ENCODE measurements at places on chromosomes 13 and 19.
A peak's percentile ranks its signal among the peaks of the same experiment; 100 is the strongest.

GRCh38 chr13:76725211-76725610 lies 161.0 kb downstream of the KCTD12 start:
- no peak for DNase-seq

- DNase-seq = no peak
These were observed 18.7 kb downstream of the HCN2 start for GRCh38 chr19:608155-609003.

DNA sequence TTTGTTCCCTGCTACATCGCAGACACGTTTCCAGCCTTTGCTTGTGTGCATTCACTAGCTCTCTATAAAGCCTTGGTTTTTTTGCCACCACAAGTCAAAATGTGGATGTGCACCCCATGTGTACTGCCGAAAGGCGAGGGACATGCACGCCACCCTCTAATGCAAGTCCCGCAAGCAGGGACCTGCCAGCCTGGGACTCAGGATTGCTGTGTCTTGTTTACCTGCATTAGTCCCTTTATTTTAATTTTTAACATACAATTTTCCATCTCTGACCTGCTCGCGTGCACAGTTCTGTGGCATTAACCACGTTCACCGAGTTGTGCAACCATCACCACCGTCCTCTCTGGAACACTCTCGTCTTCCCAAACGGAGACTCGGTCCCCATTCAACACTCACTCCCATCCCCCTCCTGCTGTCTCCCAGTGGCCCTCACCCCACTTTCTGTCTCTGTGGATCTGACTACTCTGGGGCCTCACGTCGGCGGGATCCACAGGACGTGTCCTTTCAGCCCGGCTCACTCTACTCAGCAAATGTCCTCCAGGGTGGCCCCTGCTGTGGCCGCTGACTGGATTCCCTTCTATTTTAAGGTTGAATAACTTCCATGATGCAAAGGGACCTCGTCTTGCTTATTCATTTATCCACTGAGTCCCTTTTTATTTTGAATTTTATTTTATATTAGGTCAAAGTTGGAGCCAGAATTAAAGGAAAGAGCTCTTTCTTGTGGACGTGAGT lies 58.4 kb downstream of the RASA3 start:
- no peak for DNase-seq

- no peak for DNase-seq
These were observed 212.1 kb downstream of the KCNRG start for GRCh38 chr13:50227361-50227760.

DNA sequence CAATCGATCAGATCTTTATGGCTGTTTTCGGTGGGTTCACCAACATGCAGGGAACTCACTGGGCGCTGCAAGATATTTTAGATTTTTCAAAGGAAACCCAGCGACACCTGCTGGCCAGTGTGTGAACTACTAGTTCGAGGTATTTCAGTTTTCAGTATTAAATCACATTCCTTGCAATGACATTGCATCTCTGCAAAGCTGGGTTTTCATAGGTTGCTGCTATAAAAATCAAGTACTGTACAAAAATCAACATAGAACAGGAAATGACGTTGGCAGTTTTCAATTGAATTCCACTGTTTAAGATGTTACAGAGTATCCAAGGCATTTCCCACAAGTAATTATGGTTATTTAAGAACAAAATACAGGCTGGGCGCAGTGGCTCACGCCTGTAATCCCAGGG lies 17.6 kb downstream of the LIG1 start:
- DNase-seq = no peak

DNA sequence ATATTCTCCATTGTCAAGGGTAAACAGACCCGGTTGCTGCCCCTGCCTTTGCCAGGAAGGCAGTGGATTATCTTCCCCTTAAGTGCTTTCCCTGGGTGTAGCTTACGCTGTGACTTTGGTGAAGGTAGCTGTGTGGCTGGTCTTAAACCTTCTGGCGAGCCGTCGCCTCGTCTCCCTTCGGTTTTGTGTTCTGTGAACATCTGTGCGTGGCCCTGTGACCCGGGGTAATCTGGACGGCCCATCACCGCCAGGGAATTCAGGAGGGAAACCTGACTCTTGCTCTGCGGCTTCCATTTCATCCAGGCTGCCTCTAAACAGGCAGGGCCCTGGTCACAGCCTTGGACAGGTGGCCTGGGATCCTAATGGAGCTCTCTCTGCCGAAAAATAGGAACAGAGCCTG lies 78.7 kb downstream of the SHISA2 start:
- no peak for DNase-seq

GRCh38 chr13:31731921-31732320 lies 7.4 kb upstream of the RXFP2 start:
- DNase-seq = no peak

- DNase-seq = peak; percentile 36
These were observed at the start of gene PDCD5 for GRCh38 chr19:32580901-32581704. Gene PDCD5, plus strand, starts transcription at chr19:32581190. Its CDS starts 72 bp downstream, at chr19:32581262.

DNA sequence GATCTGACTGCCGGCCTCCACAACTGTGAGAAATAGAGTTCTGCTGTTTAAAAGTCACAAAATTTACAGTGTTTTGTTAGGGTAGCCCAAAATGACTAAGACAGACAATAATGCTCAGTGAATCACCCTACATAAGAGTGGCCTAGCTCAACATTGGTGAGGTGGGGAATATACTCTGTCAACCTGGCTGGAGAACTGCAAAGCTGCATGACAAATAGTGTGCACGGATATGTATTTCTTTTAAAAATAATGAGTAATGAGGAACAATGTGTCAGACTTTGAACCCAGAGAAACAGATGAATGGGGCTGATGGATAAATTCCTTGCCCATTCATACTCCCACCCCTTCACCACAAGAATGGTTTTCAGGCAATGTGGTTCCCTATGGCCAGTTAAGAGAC lies 372.4 kb downstream of the SUCLA2 start:
- no peak for DNase-seq

GRCh38 chr19:1465191-1466016 lies 13.6 kb downstream of the C19orf25 start:
- DNase-seq = no peak

DNA sequence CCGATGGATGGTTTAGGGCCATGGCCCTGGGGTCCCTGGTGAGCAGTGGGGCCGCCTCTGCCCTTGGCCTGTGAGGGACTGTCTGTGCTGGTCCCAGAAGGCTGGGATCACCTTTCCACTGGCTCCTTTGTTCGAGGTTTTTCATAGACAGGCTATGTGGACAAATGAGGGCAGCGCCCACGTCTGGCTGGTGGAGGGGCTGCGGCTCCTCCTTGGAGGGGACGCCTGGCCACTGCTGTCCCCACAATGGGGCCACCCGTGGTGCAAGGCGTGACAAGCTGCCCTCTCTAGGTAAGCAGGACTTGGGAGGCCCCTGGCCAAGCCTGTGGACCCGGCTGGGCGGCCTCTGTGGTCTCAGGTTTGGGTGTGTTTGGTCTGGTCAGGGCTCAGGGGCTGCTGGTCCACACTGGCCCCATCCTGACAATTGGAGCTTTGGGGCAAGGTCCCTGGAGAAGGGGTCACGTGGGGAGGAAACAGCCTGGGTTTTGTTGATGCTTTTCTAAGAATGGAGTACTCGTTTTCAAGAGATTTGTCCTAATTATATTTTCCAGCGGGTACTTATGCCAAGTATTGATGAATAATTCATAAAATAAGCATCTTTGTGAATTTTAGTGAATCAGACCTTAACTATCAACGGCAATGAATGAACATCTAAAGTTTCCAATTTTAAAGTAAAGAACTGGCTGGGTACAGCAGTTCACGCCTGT lies 33.3 kb downstream of the MCF2L start:
- DNase-seq = no peak

DNA sequence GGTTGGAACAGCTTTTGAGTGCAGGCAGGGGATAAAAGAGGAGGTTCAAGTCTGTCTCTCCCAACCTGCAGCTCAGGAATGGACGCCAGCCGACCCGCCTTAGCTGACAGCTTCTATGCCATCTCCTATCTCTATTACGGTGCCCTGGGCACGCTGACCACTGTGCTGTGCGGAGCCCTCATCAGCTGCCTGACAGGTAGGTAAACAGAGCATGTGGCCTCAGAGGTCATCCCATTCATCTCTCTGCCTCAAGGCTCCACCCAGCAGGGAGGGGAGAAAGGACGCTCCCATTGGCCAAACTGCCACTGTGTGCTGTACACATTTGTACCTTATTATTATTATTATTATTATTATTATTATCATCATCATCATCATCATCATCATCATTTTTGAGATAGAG lies 16.5 kb downstream of the SLC5A5 start:
- DNase-seq = no peak

DNA sequence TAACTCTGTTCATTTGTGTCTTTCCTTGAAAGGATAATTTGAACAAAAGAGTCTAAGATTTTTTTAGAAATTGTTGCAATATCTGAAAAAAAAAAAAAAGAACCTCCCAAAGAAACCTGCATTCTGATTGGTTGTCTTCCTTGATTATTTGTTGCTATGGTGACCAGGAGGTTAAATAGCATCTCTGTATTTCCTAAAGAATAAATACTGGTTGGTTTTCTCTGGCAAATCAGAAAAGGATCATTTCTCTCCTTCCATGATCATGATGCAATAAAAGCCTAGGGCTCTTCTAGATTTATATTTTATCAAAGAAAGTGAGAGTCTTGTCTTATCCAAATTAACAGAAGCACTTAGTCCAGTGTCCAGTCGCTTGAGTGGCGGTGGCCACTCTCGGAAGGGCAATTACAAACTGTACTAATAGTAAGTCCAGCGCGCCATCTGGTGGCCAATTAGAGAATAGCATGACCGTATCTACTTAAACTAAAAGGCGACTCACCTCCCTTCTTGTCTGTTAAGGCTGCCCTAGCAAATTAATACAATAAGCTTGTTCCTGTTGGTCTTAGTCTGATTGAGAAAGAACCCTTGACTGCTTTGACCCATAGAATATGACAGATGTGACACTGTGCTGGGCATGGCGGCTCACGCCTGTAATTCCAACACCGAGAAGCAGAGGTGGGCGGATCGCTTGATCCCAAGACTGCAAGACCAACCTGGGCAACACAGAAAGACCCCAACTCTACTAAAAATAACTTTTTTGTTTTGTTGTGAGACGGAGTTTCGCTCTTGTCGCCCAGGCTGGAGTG lies 47.0 kb upstream of the PNMA8B start:
- peak; percentile 55 for DNase-seq

- no peak for DNase-seq
These were observed 8.8 kb downstream of the GIPR start for GRCh38 chr19:45676851-45677263.

GRCh38 chr13:36298535-36299068 lies 988 bp upstream of the CCDC169 start:
- no peak for DNase-seq

DNA sequence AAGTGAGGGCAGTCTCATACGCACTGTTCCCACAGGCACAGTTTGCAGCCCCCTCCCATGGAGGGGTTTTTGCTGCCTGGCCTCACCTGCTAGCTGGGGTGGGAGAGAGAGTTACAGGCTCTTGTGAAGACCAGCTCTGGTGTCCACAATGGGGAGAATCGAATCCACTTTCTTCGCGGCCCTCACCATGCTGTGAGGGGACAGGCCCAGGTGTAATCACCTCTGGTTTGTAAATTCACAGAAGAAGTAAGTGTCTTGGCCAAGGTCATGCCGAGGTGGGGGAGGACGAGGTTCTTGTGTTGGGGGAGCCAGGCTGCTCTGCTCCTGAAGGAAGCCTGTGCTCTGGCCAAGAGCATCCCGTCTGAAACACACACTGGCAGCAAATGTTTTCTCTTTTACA lies 39.5 kb downstream of the TEX29 start:
- DNase-seq = no peak

DNA sequence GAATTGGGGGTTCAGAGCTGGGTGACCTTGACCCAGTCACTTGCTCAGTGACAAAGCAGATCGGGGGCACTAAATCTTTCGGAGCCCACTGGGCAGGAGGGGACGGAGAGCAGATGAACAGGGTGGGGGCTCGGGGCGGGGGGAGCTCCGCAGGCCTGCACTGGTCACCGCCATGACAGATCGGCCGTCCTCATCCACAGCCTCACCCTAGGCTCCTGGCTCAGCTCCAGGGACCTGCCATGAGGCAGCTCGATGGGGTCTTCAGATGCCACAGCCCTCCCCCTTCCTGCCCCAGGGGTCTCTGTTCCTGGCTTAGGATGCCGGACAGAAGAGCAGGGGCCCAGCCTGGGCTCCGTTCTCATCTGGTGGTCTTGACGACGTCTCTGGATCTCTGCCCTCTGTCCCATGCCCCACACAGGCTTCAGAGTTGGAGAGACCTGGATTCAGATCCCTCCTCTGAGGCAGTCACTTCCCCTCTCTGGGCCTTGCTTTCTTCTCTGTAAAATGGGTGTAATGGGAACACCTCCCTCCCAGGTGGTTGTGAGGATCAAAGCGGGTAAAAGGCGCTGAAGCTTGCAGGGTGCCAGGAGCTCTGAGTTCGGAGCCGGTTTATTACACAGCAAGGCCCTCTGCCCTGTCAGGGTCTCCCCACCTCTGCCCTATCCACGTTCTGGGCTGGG lies 3.0 kb downstream of the KDM4B start:
- no peak for DNase-seq

GRCh38 chr13:108760541-108760940 lies 131.1 kb downstream of the MYO16 start:
- no peak for DNase-seq

DNA sequence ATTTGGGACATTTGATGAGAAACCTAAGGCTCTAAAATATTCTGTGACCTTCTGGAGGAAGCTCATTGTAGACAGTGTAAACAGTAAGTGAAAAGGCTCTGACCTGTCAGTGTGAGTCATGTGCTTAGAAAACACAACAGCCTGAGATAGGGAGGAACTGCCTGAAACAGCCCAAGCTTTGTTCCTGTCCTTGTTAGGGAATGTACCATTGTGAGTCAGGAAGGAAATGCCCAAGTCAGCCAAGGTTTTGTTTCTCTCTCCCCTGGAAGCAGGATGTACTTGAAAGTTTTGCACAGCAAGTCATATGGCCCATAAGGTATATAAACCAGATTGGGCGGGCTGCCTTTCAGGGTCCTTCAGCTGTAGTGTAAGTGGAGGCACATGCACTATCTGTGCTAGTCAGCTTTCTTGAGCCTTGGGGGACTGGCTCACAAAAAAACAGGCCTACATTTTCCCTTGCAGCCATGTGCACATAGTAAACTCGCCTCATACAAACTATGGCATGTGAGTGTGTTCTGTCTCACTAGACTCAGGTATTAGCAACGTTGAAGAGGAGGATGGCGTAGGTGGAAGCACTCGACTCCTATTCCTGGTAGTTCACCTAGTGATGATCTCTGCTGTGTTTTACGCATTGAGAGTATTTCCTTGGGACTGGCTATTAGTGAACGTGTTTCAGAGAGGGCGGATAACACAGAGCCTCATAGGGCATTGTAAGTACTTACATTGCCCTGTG lies 141.2 kb upstream of the KLHL1 start:
- no peak for DNase-seq

DNA sequence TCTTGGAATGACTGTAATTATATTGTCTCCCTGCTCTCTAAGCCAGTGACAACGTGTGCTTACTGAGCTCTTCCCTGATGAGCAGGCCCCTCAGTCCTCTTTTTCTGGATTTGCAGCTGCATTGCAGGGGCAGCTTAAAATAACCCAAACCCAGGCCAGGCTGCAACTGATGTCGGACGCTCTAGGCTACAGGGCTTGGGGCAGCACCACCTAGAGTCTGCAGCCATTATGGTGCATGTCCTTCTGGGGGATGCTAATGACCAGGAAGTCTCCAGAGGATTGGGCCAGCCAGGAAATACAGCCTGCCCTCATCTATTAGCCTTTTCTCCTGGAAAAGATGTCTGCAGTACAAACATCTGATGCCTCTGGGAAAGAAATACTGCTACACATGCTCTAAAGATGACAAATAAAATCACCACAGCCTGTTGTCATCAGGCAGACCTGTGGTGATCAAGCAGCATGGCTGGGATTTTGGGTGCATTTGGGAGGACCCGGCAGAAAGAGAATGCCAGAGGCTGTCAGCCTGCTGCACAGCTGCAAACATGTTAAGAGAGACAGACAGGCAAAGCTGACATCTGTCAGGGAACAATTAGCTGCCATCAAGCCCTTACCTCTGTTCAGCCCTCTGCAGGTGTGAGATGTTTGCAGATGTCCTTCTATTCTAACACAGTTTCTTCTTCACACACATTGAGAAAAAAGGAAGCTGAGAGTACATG lies 51.8 kb downstream of the CCDC70 start:
- DNase-seq = no peak
